LoVo (cell line): ENCODE measurements at places on chromosomes 4 and X.

DNA sequence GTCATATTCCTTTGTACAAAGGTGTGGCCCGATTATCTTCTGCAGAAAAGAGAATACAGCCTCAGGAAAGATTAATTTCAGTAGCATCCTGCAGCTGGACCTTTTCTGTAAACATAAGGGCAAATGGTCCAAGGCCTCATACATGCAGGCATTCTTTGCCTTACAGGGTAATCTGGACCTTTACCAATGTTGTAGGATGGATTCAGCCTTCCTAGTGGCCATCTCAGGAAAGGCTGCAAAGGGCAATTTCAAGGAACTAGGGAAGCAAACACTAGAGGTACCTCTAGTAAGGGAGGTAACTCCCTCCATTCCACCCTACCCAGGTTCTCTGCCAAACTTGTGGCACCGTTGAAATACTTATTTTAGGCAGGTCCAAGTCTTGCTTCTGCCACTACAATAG is 43.0 kb downstream of the UGT2B28 start:
- DNase-seq, result no peak

DNA sequence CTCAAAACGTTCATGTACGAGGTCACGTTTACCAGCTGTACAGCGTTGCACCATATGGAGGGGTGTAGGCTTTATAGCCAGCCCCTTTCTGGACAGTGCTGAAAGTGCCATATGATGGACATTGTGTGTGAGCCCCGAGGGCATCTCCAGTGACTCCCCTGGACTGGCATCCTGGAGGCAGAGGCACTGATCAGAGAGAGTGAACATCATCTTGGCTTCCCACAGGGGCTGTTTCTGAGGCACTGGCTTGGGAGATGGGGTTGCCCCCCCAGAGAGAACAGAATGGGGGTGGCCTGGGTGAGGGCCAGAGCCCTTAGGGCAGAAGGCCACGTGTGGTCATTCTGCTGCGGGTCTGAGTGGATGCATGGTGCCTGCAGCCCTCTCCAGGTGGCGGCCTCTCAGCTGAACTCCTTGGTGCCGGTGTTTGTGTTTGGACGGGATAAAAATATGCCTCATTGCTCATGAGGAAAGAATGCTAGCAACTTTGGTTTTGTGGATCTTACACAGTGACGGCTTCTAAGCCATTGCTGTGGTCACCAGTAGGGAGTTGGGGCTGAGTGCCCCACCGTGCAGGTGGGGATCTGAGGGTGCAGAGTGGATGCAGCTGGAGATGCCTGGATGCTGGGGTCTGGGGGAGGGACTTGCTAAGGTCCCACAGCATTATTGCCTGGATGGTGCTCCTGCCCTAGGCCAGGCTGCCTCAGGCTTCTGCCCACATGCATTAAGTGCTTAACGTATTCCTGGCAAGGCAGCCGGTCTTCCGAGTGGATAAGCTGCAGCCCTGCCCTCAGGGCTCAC is 3.4 kb downstream of the WFS1 start:
- no peak for DNase-seq

DNA sequence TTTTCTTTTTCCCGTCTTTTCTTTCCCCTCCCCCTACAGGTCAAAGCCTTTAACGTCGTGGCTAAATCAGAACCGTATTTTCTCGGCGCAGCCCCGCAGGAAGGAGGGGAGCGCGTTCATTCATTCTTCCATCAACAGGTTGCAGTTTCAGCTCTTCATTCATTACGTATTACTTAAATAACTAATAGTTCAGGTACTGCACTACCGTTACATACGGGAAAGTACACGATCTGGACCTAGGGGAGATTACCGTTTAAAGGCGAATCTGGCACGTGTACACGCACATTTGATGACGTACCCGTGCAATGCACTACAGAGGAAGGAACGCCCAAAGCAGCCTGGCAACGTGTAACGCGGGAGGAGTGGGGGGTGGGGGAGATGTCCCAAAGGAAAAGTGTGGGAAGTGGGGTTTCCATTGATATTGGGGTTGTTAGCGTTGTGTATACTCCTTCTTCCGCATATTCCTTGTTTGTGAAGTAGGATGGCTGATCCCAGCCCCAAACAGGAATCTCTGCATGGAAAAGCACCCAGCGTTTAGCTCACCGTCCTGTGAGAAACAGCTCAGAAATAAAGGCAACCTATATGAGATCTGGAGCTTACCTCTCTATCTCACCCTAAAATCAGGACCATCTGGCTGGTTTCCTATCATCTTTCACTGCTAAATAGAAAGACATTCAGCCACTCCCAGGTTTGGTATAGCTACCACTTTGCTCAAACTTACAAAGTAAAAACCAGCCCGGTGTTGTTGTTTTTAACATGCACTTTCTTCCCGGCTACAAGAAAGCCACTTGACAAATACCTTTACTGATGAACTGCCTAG is 585 bp upstream of the SEC24D start:
- DNase-seq, result peak; percentile 56

- peak; percentile 72 for DNase-seq
These were observed 739 bp downstream of the LARP1B start for GRCh38 chr4:128061566-128062536.

GRCh38 chr4:113144091-113144490 is 94.6 kb downstream of the ANK2 start:
- no peak for DNase-seq

DNA sequence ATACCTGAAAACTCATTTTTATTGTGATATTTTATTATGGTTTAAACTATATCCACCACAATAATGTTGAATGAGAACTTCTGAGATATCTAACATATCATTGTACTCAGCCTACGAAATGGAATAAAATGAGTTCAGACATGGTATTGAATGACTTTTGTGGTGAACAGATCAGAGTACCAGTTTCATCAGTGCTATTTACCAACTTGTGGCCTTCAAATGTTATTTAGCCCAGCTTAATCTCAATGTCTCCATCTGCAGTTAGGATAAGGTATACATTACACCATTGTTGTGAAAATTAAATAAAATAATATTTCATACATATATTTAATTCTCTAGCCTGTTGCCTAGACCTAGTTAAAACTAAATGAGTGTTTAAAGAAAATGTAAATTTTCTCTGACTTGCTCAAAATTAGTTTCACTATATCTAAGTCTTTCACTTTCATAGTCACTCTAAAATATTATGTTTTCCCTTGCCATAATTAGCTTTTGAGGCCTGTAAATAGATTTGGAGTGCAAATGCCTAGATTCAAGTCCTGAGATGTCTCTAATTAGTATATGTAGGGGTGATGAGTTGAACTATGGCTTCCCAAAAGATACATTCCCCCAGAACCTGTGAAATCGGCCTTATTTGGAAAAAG is 594.2 kb downstream of the STPG2 start:
- no peak for DNase-seq

DNA sequence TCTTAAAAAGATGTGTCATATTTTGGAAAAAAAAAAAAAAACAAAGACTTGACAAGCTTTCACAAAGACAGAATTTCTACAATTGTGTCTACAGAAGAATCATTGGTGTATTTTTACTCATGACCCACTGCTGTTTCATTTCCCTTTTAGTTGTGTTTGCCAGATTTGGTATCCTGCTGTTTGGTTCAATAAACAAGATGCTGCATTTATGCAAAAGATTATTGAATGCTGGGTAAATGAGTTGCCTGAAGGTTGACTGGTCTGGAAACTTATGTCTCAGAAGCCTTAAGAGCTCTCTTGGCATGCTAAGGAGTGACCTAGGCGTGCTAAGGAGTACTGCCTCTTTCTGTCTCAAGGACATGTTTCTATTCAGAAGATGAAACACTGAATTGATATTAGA is 64.9 kb upstream of the NPY2R start:
- DNase-seq, result no peak

GRCh38 chrX:15758140-15758539 is 20.1 kb downstream of the CA5B start:
- DNase-seq, result no peak

GRCh38 chr4:154585369-154586018 is 5.0 kb downstream of the FGA start:
- no peak for DNase-seq

DNA sequence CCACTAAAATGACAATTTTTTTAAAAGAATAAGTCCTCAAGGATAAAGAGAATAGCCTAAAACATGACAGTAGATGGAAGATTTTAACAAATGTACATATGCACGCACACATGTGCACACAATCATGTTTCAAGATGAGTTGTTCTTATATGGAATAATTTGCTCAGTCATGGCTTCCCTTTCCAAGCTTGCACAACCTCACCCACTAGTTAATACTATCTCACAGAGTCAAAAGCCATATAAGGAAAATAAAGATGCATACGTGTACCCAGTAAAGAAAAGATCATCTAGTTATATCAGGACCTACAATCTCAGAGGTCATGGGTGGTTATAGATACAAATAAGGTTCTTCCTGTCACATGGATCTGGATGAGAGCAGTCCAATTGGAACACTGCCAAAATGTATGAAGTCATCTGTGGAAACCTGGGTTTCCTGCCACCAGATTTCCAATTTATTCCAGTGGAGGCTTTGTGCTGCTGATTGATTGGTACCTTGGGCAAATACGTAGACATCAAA is 56.1 kb downstream of the FAM13A start:
- DNase-seq, result peak; percentile 28

GRCh38 chr4:10809905-10810304 is 125.3 kb upstream of the CLNK start:
- DNase-seq, result no peak

DNA sequence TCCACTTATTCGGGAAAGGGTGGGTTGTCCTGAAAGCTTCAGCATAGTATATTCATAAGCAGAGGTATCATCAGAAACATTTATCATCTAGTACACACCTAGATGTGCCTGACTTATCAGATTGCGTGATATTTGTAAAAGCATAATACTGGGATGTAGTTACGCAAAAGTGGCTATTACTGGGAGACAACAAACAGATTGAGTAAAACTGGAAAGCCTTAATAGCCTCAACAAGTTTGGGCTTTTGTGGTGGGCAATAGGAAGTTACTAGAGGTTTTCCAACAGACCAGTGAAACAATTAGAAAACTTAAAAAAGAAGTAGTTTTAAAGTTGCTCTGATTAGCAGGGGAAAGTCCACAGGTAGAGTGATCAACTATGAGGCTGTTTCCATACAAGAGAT is 39.8 kb downstream of the GPRIN3 start:
- no peak for DNase-seq

GRCh38 chr4:53480909-53481308 is 103.5 kb downstream of the FIP1L1 start:
- no peak for DNase-seq
